ENCODE measurements at places on chromosomes 6 and 20.

DNA sequence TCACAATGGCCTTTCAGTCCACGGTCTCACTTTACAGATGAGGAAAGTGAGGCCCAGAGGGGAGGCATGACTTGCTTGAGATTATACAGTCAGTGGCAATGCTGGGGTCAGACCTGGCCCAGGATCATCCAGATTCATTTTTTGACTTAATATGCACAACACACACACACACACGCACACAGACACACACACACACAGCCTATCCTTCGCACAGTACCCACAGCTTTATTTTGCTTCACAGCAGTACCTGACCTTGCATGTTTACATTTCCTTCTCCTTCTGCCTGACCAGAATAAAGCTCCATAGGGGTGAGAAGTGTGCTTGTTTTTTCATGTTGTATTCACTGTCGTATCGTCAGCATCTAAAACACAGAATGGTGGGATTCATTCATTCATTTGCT is 79.8 kb downstream of the VEGFA start:
- DNase-seq, result no peak

GRCh38 chr20:3739054-3739925 is 6.8 kb downstream of the HSPA12B start:
- DNase-seq, result no peak

DNA sequence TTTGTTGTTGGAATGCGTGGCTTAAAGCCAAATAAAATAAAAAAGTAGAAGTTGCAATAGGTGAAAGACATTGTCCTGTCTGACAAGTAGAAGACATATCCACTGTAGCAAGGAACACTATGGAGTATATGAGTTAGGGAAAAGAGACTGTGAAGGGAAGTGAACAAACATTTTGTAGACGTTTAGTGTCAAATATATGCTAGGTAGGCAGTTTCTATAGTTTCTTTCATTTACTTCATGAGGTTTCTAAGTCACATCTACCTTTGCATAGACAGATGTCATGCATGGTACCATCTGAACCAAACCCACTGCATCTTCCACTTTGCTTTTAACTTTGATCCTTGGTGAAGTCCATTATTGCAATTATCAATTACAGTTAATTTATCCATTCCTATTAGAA is 9.9 kb downstream of the PRIM2 start:
- DNase-seq, result no peak

DNA sequence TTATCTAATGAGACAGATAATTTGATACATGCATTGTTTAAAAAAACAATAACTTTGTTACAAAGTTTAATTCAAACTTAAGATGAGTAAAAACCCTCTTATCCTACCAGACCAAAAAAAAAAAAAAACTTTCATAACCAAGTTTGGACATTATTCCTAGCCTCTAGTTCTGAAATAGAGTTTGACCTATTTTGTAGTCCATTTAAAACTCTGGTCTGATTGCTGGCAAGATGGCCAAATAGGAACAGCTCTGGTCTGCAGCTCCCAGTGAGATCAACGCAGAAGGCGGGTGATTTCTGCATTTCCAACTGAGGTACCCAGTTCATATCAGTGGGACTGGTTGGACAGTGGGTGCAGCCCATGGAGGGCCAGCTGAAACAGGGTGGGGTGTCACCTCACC is 125.9 kb downstream of the FRK start:
- DNase-seq, result no peak

DNA sequence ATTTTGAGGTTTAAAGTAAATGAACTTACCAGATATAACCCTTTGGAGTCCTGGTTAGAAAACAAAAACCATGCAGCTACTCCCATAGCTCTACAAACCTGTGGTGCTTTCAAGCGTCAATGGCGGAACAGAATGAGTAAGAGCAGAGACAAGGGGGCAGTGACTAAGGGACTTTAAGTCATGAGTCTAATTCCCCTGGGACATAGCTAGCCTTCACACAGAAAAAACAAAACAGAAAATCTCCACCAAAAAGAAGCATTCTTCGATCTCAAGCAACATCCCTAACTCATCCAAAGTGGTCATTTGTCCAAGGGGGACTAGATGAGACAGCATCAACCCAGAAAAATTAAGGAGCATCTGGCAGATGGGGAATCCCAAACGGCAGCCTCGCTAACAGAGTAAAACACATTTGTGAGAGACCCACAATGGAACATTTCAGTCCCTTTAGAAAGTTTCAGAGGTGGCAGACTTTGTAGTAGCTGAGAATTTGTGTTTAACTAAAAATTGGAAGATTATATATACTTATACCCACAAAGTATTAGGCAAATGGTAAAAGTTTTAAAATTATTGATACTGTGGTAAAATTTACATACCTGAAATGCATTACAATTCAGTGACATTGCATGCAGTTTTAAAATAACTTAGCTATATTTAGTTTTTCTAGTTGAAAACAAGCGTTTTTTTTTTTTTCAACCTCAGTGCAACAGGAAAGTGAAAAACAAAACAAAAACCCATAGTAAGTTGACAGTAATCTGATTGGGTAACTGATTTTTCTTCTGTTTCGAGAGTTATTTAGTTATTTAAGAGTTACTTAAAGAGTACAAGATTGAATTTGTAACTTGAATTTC is 67.5 kb downstream of the KCNQ5 start:
- no peak for DNase-seq

- no peak for DNase-seq
Observed at GRCh38 chr20:9027626-9028025, 41.3 kb upstream of the PLCB4 start.

DNA sequence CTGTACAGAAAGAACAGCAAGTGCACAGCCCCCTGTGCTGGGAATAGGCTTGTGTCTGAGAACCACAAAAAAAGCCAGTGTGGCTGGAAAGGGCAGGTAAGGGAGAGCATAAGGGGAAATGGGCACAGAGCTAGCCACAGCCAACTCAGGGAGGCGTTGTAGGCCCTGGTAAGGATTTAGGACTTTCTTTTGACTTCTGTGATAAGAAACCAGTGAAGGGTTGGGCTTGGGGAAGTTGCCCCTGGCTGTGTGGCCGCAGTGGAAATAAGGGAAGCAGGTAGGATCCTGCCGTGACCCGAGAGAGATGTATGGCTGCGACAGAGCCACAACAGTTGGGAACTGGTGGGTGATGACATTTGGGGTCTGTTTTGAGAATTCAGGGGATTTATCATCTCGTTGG is 30.0 kb upstream of the PHACTR2 start:
- no peak for DNase-seq
